ENCODE measurements at places on chromosomes 7 and 10.

- DNase-seq, result no peak
These were observed 149.4 kb downstream of the USP6NL start for GRCh38 chr10:11462071-11462470.

GRCh38 chr7:88350118-88350517 is 43.4 kb upstream of the STEAP4 start:
- no peak for DNase-seq

DNA sequence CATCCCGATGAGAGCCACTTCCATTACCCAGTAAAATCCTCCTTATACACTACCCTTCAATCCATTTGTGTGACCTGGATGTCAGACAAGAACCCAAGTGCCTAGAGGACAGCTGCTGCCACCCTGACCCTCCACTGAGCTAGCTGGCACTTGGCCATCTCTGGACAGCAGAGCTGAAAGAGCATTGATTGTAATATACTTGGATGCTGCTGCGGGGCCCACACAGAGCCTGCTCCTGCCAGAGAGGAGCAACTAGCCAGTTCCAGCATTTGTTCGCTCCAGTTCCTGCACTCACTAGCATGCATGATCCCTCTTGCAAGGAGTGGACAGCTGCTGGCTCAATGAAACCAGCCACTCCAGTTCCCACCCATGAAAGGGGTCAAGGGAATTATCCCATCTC is 8.4 kb upstream of the TMEM254 start:
- DNase-seq, result no peak

DNA sequence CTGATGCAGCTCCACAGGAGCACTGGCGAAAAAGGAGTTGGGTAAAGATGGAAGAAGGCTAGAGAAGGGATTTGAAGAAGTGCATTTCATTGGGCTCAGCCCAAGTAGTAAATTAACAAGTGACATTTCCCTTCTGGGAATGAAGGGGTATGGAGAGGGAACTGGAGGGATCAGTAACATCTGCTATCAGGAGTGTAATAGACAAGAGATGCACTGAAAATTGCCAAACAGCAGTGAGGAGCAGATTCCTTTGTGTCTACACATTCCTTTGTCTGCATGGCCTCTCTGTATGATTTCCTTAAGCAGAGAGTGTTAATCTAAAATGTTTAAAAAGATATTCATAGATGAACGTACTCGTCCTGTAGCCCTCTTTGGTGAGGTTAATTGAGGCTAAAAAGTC is 148.2 kb upstream of the FERD3L start:
- no peak for DNase-seq

GRCh38 chr10:86283466-86284287 is 82.9 kb downstream of the GRID1 start:
- no peak for DNase-seq

- no peak for DNase-seq
These were observed 296.8 kb upstream of the MKI67 start for GRCh38 chr10:128422999-128423398.

GRCh38 chr7:3655635-3656034 is 354.6 kb downstream of the SDK1 start:
- DNase-seq, result no peak

DNA sequence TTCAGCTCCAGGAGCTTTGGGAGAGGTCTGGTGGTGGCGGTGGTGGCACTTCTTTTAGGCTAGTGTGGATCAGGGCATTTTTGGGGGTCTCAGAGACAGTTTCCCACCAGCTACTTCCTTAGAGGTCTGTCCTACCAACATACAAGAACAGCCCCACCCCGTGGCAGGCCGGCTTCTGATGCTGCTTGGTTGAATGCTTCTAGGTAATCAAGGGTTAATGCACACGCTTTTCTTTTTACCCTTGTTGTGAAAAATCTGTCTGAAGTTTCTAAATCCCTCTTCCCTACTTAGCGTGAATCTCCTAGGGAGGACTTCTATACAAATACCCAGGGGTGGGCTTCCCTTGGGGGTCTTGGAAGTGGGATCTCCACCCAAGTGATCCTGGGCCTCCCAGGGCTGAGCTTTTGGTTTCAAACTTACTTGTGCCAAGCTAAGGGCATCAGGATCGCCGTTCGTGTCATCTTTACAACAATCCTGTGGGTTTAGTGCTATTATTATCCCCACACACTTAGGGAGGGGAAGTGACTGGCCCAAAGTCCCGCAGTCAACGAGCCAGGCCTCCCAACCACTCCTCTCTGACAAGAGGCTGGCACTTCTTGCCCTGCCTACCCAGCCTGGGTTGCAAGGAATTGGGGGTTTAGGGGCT is 1.7 kb downstream of the SH2B2 start:
- no peak for DNase-seq

DNA sequence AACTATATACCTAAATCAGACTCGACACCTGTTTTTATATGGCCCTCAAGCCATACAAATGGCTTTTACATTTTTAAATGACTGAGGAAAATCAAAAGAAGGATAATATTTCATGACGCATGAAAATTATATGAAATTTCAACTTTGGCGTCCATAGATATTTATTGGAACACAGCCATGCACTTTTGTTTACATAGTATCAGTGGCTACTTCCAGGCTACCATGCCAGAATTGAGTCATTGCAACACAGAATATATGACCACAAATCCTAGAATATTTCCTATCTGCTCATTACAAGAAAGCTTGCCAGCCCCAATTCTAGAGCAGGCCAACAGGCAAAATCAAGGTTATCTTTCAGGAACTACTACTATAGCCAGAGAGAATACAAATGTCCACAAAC is 29.3 kb downstream of the AFAP1L2 start:
- no peak for DNase-seq

DNA sequence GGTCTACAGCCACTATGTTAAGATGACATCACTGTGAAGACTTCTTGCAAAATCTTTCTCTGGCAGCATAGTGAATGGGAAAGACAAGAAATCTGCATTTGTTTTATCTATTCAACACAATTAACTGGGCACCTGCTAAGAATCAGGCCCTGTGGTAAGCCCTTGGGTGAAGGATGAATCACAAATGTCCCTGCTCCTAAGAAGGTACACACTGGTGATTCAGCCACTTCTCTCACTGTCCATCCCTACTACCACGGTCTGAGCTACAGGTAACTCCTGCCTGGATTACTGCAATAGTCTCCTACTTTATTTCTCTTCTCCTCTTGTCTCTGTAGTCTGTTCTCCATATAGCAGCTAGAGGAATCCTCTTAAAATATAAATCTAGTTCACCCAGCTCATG is 116.1 kb downstream of the HIBADH start:
- DNase-seq, result no peak

- no peak for DNase-seq
These were observed 69.4 kb upstream of the GSDME start for GRCh38 chr7:24826662-24827020.

Measured in ureter (tissue), 1 donor.